ENCODE measurements at places on chromosomes 3 and 15.

GRCh38 chr3:130905551-130905950, 11.7 kb downstream of the ATP2C1 start:
- DNase-seq: no peak

GRCh38 chr3:185341616-185342458, 21.1 kb upstream of the MAP3K13 start:
- DNase-seq: no peak

GRCh38 chr15:67784090-67784781, 41.1 kb upstream of the SKOR1 start:
- no peak for DNase-seq

DNA sequence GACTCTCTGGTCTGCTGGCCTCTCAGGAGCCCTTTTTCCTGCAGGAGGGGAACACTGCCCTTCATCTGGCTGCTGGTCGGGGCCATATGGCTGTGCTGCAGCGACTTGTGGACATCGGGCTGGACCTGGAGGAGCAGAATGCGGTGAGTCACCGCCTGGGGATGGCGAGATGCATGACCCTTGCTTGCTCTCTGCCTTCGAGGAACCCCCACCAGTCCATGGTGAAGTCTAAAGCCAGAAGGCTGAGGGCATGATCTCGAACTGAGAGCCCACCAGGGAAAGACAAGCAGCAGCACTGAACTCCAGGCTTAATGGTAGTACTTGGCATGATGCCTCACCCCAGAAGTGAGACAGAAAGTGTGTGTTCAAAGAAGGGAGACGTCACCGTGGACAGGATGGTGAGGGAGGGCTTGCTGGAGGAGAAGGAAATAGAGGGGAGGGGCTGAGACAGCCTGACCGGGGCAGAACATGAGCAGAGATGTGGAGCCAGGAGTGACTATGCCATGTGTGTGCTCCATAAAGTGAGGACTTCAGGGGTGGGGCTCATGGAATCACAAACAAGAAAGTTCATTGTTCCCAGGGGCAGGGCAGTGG, 19.2 kb downstream of the ANKDD1A start:
- no peak for DNase-seq

GRCh38 chr3:61253756-61254155, 2.5 kb upstream of the FHIT start:
- DNase-seq: no peak

- DNase-seq: no peak
Measured at GRCh38 chr3:32391643-32392535, at the start of gene CMTM7. Gene CMTM7, plus strand, starts transcription at chr3:32391853. Its CDS starts 54 bp downstream, at chr3:32391907.

GRCh38 chr3:53473422-53473821, 21.0 kb upstream of the CACNA1D start:
- no peak for DNase-seq

GRCh38 chr15:33934396-33934795, 33.9 kb upstream of the CHRM5 start:
- no peak for DNase-seq

GRCh38 chr3:16011376-16011775, 163.1 kb upstream of the GALNT15 start:
- DNase-seq: no peak

- DNase-seq: no peak
Measured at GRCh38 chr3:47692158-47692557, 89.5 kb downstream of the SMARCC1 start.

- DNase-seq: no peak
Measured at GRCh38 chr3:184261854-184262763, 756 bp upstream of the CAMK2N2 start.

- DNase-seq: no peak
Measured at GRCh38 chr3:156582532-156583183, 27.7 kb upstream of the SSR3 start.

DNA sequence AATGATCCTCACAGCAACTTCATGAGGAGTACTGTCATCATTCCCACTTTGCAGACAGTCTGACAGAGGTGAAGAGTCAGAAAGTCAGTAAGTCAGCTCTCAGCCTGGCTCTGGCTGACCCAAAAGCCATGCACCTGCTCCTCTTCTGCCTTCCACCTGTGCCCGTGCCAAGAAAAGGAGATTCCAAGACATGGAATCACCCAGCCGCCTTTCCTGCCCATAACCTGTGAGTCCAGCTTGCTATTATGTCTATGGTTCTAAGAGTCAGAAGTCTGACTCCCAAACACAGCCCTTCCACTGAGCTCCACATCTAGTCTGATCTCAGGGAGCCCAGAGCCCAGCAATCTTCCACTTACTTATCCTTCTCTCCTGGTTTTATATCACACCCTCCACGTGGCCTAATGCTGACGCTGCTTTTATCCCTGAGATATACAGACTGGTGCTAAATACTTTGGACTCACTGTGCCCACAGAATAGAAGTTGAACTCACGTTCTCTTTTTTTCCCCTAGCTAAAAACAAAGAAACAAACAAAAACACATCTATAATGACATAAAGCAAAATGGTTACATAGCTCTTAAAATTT, 66.0 kb downstream of the PLD1 start:
- DNase-seq: no peak

GRCh38 chr15:91865486-91865885, 12.0 kb downstream of the SLCO3A1 start:
- DNase-seq: no peak

DNA sequence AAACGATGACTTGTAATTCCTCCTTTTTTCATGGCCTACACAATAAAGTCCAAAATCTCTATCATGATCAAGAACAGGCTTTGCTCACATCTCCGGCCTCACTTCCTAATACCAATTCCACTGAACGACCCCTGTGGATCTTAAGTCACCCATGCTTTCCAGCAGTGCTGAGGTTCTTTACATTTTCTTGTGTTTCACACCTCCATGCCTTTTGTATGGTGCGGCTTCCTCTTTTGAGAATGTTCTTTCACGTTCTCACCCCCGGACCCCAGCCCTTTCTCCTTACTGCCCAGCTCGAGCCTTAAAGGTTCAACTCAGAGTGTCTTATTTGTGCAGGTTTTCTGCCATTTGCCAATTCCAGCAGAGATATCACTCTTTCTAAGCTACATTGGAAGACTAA, 70.1 kb downstream of the CSNK1G1 start:
- no peak for DNase-seq

GRCh38 chr15:53831907-53832770, 72.7 kb upstream of the WDR72 start:
- DNase-seq: no peak

Data from NCI-H446 treated with DMSO at 0.1 percent for 48 hours (cell line).